ENCODE measurements at places on chromosomes 16 and 17.

DNA sequence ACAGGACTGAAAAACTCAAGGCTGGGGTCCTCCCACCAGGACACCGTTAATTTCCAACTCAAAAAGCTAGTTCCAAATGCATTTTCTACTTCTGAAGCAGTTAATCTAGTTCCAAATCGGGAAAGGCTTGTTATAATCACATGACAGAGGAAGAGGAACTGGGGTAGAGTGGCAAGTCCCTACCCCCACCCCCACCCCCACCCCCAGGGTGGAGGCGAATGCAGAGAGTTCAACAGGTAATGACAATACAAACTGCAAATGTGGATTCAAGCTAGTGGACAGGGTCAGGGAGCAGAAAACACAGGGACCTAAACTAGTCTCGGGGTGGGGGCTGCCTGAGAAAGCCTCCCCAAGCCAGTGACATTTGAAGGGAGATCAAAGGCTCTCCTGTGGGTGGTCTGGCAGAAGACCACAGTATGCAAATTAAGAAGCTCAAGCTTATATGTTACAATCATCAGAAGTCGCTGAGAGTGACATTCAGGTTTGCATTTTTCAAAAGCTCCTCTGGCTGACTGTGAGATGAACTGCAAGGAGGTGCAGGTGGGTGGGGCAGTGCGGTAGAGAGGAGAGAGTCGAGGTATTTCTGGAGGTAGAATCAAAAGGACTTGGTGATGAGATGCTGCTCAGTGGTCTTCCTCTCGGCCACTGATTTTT, 56.4 kb upstream of the SLC25A19 start:
- DNase-seq, result no peak

- peak; percentile 80 for DNase-seq
Observed at GRCh38 chr16:48623304-48624016, 13.5 kb upstream of the N4BP1 start.

- no peak for DNase-seq
Observed at GRCh38 chr16:24188751-24189318, 67.3 kb upstream of the CACNG3 start.

GRCh38 chr17:46013502-46014165, 14.6 kb downstream of the STH start:
- no peak for DNase-seq

- no peak for DNase-seq
Observed at GRCh38 chr16:46712911-46713310, 23.5 kb downstream of the ORC6 start.

DNA sequence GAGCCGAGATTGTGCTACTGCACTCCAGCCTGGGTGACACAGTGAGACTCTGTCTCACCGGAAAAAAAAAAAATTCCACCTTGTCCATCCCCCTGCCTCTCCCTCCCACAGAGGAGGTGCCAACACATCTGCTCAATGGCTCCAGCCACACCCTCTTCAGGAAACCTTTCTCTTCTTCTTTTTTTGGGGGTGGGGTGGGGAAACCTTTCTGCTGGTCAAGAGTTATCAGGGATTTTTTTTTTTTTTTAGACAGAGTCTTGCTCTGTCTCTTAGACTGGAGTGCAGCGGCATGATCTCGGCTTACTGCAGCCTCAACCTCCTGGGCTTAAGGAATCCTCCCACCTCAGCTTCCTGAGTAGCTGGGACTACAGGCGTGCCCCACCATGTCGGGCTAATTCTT, 18.7 kb downstream of the TNS4 start:
- DNase-seq, result no peak

- DNase-seq, result no peak
Observed at GRCh38 chr16:15509051-15509592, 74.7 kb downstream of the BMERB1 start.

DNA sequence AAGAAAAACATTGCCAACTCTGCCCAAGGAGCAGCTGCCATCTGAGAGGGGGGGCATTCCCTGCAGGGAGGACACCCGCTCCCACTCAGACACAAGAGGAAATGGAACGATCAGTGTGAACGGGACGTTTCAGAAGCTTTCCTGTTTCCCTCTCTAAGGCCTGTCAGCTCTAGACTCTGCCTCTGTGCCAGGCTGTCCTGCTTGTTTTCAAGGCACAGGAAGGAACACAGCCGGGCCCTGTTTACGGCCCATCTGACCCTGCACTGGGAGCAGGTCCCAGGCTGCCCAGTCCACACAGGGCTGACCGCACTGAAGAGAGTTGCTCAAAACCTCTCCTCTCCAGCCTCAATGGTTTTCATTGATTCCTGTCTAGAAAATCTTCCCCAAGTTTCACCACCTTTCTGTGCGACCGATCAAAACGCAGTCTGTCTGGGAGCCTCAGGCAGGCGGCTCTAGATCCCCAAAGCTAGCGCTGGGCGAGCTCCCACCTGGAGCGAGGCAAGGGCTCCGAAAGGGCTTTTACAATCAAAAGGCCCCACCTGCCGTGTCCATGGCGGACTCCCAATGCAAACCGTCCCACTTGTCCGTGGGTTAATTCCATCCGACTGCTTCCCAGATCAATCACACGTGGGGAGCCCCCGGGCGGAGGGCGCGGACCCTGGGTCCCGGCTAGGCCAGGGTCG, 1.5 kb downstream of the PIEZO1 start:
- DNase-seq, result no peak

- DNase-seq, result no peak
Observed at GRCh38 chr17:45228763-45229539, 7.3 kb downstream of the FMNL1 start.

- no peak for DNase-seq
Observed at GRCh38 chr17:64533784-64534183, 27.0 kb downstream of the CEP95 start.

DNA sequence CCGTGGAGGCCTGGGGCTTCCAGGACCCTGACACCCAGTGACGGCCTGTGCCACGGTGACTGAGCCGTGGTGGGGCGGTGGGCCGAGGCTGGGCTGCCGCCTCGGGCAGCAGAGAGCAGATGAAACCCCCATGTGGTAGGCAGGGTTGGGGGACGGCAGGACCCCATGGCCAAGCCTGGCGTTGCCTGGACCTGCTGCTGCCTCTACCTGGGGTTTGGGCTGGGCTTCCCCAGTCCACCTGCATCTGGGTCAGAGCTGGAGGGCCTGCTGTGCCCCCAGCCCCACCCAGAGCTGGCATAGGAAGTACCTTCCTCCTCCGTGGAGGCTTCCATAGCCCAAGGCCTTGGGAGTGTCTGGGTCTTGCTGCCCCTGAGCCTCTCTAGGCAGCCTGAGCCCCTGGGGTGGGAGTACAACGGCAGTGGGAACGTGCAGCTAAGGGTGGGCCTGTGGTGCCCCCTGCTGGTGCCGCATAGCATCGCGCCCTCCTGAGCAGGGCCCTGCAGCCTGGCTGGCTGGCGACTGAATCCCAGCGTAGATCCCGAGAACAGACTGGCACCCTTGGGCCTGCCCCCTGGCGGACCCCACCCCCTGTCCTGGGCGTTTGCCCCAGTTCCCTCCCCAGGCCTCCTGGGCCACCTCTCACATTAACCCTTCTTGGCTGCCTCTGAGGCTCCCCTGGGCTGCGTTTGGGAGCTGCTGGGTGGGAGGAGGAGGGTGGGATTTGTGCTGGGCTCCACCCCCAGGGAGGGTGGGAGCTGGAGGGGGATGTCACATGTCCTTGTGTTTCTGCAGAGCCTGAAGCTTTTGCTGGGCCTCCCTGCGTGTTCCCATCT, 12.6 kb upstream of the ATP6V0C start:
- peak; percentile 80 for DNase-seq

DNA sequence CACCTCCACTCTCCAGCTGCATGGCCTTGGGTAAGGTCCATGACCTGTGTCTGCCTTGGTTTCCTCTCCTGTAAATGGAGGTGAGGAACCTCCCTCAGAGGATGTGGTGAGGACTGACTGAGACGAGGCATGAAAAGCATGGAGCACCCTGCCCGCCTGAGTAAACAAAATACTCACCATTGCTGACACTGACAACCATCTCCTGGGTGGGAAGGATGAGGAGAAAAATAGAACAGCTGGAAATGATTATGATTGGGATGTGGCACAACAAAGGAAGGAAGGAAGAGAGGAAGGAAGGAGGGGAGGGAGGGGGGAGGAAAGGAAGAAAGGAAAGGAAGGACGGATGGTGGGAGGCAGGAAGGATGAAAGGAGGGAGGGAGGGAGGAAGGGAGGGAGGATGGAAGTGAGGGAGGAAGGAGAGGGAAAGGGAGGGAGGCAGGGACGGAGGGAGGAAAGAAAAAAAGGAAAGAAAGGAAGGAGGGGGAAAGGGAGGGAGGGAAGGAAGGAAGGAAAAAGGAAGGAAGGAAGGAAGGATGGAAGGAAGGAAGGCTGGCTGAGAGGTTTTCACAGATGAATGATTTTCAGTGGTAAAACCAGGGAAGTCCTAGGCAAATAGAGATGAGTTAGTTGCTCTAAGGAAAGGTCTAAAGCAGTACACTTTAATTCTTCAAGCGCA, 276.5 kb upstream of the XYLT1 start:
- no peak for DNase-seq

DNA sequence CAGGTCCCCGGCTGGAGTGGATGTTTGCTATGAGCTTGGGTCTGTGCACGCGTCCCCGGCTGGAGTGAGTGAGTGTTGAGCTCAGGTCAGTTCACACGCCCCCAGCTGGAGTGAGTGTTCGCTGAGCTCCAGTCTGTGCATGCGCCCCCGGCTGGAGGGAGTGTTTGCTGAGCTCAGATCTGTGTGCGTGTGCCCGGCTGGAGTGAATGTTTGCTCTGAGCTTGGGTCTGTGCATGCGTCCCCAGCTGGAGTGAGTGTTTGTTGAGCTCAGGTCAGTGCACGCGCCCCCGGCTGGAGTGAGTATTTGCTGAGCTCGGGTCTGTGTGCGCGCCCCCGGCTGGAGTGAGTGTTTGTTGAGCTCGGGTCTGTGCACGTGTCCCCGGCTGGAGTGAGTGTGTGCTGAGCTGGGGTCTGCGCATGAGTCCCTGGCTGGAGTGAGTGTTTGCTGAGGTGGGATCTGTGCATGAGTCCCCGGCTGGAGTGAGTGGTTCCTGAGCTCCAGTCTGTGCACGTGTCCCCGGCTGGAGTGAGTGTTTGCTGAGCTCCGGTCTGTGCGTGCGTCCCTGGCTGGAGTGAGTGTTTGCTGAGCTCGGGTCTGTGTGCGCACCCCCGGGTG, 284.2 kb downstream of the SNX29 start:
- no peak for DNase-seq

GRCh38 chr17:65572581-65573281, 11.3 kb upstream of the AXIN2 start:
- DNase-seq, result no peak

DNA sequence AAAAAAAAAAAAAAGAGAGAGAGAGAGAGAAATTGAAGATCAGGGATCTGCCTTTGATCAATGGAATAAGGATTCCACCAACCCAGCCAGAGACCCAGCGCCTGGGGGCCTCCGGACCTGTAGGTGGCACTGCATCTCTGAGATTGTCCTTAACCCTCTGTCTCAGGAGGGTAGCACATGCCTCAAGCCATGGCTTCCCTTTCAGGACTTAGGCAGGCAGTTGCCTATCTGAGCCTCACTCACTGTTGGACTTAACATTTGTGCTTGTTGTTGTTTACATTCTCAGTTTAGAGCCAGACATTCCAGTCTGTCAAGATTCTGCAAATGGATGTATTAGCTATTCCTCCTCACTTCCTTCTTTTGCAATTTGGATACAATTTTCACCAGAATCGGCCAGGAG, 5.1 kb upstream of the SCNN1B start:
- DNase-seq, result no peak

DNA sequence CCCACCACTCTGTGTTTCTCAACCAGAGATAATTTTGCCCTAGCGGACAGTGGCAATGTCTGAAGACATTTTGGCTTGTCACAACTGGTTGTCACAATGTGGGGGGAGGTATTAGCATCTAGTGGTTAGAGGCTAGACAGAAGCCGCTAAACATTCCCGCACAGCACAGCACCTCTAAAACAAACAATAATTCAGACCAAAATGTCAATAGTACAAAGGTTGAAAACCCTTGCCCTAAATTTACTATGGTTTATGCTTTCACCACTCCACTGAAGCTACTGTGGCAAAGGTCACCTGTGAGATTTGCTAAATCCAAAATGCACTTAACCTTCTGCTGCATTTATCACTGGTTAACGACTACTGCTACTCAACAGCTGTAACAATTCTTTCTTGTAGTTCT, 14.1 kb downstream of the NUP88 start:
- no peak for DNase-seq

DNA sequence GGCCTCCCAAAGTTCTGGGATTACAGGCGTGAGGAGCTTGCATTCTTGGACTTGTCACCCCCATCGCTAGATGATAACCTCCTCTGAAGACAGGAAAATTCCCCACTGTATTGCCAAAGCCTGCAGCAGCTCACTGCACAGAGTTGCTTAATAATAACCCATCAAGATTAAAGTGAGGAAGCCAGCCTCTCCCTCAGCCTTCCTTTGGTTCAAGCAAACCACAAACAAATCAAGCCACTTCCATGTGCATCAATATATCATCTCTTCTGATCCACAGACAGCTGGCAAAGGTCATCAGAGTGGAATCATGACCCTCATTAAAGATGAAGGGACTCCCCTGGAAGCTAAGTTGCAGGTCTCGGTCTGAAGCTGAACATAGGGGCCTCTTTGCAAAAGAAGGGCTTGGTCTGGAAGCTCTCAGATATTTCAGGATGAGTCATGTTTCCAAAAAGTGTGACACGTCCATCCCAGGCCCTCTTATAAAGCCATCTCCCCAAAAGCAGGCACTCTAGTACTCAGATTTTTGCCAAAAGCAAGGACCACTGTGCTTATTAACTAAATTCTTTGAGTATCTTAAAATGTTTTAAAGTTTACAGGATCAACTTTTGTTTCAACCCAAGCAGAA, 4.8 kb downstream of the EMP2 start:
- no peak for DNase-seq

GRCh38 chr17:50111673-50112655, 16.8 kb downstream of the PDK2 start:
- DNase-seq, result no peak

GRCh38 chr17:77901481-77901880, 57.0 kb upstream of the TNRC6C start:
- DNase-seq, result no peak

GRCh38 chr16:72517154-72517553, 345.2 kb upstream of the PMFBP1 start:
- DNase-seq, result no peak

DNA sequence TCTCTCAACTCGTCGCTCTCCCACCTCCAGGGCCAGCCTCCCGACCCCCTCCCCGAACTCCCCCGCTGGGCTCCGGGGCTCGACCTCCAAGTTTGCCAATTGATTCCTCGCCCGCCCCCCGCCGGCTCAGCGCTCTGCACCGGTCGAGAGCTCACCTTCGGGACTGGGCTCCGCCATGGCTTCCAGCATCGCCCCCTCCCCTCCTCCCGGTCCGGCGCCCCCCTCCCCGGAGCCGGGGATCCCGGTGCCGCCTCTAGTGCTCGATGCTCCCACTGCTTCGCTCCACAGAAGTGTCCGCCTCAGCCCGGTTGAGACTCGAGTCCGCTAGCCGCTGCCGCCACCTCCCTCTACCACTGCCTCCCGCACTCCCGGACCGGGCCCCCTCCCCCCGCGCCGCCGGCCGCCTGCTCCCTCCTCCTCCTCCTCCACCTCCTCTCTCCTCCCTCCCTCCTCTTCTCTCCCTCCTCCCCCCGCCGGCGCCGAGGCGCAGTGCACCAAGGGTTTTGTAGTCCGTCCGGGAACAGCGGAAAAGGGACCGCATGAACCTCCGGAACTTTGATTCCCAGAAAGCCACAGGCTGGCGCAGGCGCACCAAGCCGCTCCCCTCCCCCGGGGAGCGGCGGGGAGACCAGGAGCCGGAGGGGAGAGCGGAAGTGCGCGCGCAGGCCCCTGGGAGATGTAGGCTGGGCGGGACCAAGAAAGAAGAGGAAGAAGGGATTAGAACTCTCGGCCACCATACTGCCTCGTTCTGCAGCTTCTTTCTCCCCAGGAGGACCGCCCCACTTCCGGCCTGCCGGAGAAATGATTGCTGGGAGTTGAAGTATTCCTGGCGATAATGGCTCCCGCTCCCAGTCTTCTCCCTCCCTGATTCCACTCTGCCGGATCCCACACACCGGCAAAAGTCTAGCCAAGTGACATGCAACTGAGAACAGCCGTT, at the start of gene PHF23:
Gene PHF23 (minus strand): TSS at position 367 of the 937 bp plus-strand sequence. CDS start 178 bp downstream, at position 189.
- DNase-seq, result peak; percentile 88

Measured in NCI-H2107 (cell line).